ENCODE measurements at places on chromosomes 2 and 18.

GRCh38 chr2:68157002-68157401 lies 686 bp upstream of the PNO1 start:
- peak; percentile 20 for DNase-seq

GRCh38 chr18:8800876-8801262 lies 95.5 kb downstream of the MTCL1 start:
- no peak for DNase-seq

DNA sequence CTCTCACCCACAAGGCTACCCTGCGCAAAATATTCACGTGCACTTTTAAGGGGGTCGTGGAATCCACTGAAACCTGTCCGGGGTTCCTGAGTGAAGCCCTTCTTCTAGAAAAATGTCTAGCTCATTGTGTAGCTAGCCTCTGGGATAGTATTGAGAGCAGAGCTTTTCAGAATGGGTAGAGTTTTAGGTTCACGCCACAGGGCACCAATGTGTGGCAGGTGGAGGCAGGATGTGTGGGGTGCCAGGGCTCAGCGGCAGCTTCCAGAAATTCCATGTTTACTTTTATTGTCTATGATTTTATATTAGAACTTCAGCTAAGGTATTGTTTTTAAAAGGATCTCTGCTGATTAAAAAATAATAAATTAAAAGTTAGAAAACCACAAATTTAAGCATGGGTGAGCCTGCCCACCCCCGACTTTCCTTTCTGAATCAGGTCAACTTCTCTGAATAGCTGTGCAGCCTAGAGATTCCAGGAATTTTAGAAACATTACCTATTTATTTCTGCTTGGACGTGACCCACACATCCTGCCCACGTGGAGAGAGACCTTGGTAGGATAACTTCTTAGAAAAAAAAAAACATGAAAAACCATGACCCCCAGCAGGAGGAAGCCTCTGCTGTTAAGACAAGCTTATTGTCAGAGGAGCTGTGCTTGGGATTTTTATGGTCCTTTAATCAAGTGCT lies 163.7 kb downstream of the CTIF start:
- no peak for DNase-seq

GRCh38 chr2:173280853-173281252 lies 73.8 kb upstream of the CDCA7 start:
- no peak for DNase-seq
